ENCODE measurements at places on chromosomes 6 and 20.

- no peak for DNase-seq
These were observed 520.8 kb downstream of the EPM2A start for GRCh38 chr6:145214570-145214969.

DNA sequence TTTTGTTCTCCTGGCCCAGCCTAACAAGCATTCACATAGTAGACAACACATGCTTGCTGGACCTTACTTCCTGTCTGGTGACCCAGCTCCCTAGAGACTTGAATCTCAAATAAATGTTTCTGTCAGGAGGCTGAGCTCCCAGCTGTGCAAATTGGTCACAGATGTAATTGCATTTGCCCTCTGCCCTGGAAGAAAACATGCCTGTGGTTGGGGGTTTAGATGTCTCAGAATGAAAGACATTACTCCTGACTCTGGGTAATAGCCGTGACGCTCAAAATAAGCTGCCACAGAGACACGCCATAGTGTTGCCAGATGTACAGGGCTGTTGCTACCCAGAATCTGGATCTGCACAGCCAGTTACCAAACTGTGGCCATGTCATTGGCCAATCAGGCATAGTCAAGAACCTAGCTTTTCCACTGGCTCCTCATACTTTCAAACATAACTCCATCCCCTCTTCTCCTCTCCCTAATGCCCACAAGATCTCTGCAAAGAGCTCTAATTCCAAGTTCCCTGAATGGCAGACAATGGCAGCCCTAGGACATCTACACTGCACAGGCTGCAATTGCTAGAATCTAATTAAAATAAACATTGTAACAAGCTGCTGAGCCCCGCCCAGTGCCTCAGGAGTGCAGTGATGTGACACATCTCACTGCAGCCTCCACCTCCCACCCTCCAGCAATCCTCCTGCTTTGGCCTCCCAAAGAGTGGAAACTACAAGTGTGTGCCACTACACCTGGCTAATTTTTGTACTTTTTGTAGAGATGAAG lies 32.8 kb upstream of the GMPR start:
- DNase-seq: no peak

DNA sequence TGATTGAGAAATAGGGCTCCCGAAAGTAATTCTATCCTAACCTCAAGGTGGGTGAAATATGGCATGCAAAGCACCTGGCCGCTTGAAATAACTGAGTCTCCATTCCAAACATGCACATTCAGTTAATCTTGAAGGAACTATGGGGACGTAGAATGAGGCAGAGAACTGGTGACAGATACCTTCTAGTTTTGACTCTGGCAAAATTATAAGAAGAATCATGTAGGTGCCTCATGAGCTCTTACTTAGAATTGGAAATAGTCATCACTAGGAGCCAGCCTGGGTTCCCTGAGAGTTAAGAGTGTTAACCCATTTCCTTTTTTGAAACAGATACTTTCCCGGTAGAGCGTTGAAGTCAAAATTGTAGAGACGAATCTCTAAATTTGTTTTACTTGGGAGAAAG lies 49.3 kb downstream of the RPF2 start:
- DNase-seq: no peak

GRCh38 chr6:44735630-44735963 lies 348.1 kb downstream of the CDC5L start:
- no peak for DNase-seq

DNA sequence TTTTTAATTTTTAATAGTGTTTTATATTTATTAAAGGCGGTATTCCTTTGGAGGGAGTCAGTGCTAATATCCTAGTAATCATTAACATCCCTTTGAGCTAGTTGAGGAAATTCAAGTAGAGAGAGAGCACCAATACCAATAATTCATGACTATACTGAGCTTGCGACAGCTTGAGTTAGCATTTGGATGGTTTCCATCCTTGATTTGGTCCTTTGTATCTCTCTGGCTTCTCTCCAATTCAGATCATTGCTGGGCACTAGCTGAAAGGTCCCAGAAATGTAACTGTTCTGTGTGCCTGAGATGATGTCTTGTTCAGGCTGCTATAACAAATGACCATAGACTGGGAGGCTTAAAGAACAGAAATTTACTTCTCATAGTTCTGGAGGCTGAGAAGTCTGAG lies 77.0 kb downstream of the RNF144B start:
- no peak for DNase-seq

- no peak for DNase-seq
These were observed 673.1 kb downstream of the HTR1B start for GRCh38 chr6:76790045-76790796.

GRCh38 chr6:107401573-107401972 lies 57.8 kb downstream of the PDSS2 start:
- DNase-seq: no peak

- no peak for DNase-seq
These were observed 121.6 kb downstream of the ARMC2 start for GRCh38 chr6:108969776-108970175.

DNA sequence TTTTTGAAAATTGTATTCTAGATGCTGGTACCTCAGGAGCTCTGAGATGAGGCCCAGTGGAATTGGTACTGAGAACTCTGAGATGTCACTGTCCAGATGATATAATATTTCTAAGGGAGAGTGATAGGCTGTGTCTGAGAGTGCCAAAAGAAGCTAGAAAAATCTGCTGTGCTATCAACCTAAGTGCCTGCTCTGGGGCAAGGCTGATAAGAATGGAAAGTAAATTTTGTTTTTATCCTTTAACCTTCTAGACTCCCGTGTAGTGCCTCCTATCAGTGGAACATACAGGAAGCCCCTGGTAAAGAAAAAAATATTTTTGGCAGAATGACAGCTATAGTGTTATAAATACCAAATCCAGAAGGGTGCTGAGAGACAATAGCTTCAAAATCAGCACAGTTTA lies 348.2 kb downstream of the TFAP2B start:
- no peak for DNase-seq

GRCh38 chr6:38805692-38806091 lies 90.6 kb downstream of the DNAH8 start:
- DNase-seq: no peak

DNA sequence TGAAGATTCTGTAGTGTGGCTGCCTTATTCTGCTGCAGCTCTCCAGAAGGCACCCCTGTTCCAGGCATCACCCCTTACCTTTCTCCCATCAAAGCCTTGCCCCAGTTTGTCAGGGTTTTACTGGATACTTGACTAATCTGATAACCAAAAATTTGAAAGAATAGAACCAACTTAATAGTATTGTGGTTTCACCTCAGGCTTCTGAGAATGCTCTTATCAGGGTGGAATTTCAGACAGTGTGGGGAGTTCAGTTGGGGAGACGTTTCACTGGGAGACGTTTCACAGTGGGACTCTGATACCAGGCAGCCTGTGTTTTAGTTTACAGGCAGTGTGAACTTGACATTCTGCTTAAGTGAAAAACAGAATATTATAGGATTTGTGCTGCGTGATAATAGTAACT lies 50.5 kb downstream of the SCAND1 start:
- no peak for DNase-seq

- DNase-seq: no peak
These were observed 20.2 kb downstream of the KIF25 start for GRCh38 chr6:168017629-168018028.

DNA sequence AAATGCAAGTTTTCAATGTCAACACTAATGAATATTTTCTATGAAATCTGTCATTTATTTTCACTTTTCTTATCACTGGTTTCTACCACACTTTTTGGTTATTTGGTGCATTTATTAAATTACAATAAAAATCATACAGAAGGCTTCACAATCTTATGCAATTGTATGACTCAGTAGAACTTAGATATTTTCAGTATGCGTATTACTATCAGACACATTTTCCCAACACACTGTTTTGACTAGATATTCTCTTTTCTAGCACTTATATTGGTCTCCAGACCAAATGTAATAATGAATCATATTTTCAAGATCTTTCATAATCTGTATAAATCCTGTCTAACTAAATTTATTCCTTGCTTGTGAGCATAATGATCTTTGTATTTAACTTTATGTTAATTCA lies 74.1 kb downstream of the FAM83B start:
- no peak for DNase-seq

GRCh38 chr6:87115402-87116135 lies 20.7 kb upstream of the CGA start:
- DNase-seq: no peak

DNA sequence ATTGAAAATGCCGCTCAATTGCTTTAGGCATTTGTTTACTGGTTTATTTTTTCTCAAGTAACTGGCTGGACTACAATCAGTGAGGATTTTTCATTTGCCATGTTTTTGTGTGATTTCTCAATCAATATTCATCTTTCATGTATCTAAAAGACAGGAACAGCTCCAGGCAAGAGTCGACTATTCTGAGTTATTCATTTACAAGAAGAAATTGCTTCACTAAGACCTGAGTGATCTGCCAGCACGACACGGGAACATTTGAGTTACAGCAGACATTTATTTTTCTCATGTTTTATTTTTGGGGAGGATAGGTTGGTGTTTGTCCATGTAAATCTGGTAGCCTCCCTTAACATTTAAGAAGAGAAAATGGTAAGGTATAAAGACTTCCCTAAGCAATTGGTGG lies 124.1 kb downstream of the CBLN4 start:
- DNase-seq: no peak

GRCh38 chr20:58715801-58716475 lies 23.3 kb downstream of the NPEPL1 start:
- DNase-seq: no peak

All from stimulated activated CD8-positive, alpha-beta memory T cell treated with anti-CD3 and anti-CD28 coated beads, Interleukin-7, amount 100 ng/mL, for 1 hour (primary cell).